ENCODE measurements at places on chromosomes 7 and 10.

DNA sequence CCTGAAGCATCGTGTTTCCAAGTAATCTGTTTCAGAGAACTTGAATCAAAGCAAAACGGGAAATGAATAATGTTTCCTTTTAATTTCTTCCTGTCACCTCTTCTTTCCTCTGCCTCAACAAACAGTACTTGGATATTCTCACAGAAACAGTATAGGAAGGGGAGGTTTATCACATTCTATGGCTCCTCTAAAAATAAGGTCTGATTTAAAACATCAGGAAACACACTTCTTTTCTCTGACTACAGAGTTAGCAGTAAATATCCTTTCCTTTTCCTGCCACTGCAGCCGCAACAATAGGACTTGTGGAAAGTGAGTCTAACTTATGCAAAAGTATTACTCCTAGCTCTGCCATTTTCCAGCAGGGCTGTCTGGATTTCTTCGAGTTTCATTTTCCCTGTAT lies 62.3 kb downstream of the CH25H start:
- DNase-seq = no peak

GRCh38 chr7:50822110-50822509 lies 39.4 kb upstream of the GRB10 start:
- DNase-seq = no peak

GRCh38 chr10:34994565-34995142 lies 95.5 kb downstream of the CUL2 start:
- DNase-seq = peak; percentile 61

DNA sequence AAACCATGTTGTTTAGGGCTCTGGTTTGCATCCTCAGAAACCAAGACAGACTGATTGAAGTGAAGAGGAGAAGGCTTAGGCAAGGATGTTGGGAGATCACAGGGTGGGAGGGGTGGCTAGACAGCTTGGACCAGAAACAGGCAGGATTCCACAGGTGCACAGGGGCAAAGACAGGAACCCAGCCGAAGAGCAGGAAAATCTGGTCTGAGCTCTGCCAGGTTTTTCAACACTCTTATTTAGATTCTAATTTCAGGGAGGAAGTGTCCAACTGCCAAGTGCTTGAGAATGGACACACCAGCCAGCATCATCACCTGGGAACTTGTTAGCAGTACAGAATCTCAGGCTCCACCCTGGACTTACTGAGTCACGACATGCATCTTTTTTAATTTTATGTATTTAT lies 93.8 kb downstream of the MARCHF5 start:
- DNase-seq = no peak

- DNase-seq = no peak
Observed at GRCh38 chr10:74892839-74893238, 66.4 kb downstream of the KAT6B start.

GRCh38 chr10:85603151-85603940 lies 763.2 kb downstream of the GRID1 start:
- no peak for DNase-seq

- no peak for DNase-seq
Observed at GRCh38 chr10:5643346-5644067, 22.9 kb downstream of the ASB13 start.

- DNase-seq = no peak
Observed at GRCh38 chr10:17747883-17748550, 4.0 kb upstream of the TMEM236 start.

DNA sequence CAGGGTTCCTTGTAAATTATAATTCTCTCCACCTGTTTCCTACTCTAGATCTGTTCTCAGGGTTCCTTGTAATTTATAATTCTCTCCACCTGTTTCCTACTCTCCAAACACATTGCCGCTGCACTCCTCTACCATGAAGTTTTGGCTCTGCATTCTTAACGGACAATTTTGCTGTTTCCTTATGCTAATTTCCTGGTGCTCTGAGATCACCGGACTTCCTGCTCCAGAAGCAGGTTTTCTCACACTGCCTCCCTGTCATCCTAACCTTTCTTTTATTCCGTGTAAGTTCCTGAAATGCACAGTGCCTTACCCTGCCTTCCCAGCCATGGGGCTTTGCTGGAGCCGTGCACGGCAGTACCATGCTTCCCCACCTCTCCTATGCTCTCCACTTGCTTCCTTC lies 256.8 kb downstream of the PLXNA4 start:
- no peak for DNase-seq

- no peak for DNase-seq
Observed at GRCh38 chr10:128161031-128161430, 34.8 kb upstream of the MKI67 start.

- peak; percentile 56 for DNase-seq
Observed at GRCh38 chr10:99711129-99711719, 20.7 kb downstream of the COX15 start.

DNA sequence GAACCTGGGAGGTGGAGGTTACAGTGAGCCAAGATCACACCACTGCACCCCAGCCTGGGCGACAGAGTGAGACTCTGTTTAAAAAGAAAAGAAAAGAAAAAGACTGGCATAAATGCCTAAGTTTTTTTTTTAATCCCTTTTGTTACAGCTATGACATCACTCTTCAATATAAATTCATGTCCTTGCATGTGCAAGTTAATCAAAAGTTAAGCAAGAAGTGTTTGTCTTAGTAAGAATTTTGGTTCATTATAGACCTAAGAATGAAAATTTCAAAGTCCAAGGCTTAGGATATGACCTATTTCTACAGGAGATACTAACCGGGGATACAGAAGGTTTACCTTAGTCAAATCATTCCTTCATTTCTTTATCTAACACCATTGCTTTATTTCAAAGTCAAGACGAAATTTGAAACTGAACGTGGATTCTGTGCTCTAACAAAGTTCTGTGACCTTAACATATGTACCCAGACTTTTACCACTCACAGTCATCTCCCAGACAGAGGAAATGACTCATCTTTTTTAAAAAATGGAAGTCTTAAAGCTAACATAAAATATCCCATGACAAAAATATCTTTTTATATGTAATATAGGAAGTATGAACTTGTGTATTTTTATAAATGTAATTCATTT lies 29.3 kb upstream of the ITGB8 start:
- no peak for DNase-seq

DNA sequence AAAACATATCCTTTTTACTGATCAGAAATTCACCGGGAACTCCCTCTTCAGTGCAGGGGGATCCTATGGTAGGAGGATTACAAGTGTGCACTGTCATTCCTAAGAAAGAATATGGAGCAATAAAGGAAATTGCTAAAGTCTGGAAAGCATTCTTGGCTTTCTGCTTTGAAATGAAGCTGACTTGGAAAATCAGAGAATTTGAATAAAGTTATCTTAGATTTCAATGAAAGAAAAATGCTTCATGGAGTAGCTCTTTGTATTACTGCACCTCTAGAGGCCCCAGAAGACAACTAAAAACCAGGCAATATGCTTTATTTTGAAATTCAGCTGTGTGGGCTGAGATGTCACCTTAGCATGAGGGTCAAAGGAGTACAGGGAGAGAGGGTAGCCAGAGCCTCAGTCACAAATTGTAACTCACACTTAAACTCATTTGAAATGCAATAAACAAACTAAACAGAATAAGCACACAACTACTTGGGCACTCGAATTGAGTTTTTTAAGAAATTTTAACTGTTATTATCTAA lies 102.5 kb downstream of the IMMP2L start:
- no peak for DNase-seq

Data from activated naive CD4-positive, alpha-beta T cell treated with anti-CD3 and anti-CD28 coated beads, Interleukin-2, amount 10 ng/mL, durations not matched to agents 7 days and 5 days (primary cell).